ENCODE measurements at places on chromosomes 11 and 22.

- no peak for DNase-seq
Observed at GRCh38 chr11:63622323-63622722, 8.1 kb upstream of the PLAAT3 start.

- no peak for DNase-seq
Observed at GRCh38 chr11:122230385-122230755, 114.4 kb upstream of the BLID start.

DNA sequence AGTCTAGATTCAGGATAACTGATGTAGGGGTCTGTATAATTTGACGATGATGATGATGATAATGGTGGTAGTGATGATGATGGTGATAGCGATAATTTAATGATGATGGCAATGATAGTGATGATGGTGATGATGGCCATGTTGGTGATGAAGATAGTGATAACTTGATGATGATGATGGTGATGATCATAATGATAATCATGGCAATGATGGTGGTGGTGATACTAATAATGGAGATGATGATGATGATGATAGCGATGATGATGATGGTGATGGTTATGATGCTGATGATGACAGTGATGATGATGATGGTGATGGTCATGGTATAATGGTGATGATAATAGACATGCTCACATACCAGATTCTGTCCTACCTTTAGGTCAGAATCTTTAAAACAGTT, 66.2 kb upstream of the SEZ6L start:
- DNase-seq = no peak

DNA sequence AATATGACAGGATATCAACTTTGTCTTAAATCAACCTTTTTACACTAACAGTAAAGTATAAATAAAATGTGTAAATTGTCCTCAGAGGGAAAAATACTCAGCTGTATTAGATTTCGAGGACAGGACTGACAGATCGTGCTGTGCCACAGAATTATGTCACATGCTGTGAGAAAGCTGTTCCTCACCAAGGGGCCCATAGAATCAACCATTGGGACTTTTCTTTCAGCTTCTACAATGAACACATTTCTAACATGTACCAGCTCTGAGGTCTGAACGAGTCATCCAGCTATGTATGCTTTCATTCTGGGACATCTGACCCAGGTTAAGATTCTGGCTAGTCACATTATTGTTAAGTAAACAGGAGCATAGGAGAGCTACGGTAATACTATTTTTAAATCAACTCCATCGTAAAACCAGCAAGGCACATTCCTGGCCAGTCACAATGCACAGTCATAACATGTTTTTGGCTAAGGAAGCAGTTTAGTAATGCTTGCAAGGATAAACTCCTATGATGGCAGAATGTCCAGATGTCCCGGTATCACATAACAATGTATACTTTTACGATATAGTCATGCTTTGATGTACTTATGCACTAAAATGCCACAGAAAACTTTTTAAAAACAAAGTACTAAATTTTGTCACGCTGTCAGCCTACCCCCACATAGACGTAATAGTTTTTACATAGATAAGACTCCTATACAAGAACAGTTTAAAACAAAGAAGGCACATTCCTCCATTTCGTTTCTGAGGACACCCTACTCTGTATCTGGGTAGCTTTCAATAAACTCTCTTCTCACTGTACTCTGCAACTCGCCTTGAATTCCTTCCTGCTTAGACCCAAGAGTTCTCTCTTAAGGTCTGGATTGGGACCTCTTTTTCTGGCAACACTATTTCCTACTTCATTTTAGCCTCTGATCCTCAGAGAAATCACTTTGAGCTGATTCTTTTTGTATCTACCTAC, 27.4 kb downstream of the ZNF214 start:
- DNase-seq = no peak

GRCh38 chr11:109208121-109208520, 213.9 kb upstream of the C11orf87 start:
- DNase-seq = no peak

GRCh38 chr11:126488591-126489370, 133.3 kb downstream of the ST3GAL4 start:
- no peak for DNase-seq

DNA sequence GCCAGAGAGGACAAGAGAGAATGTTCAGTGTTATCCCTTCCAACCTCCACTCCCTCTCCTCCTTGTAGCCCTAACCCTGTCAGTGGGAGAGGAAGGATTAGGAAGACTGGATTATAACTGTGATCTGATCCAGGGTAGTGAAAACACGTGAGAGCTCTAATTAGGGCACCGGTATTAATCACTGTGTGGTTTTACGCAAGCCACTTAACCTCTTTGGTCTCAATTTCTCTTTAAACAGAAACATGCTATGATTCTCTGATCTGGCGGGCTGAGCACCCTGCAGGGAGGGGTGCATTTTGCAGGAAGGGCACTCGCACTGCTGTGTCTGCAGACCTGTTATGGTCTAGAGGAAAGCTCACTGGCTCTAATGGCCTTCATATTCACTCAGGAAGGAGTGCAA, 11.5 kb downstream of the RPL27A start:
- DNase-seq = no peak

DNA sequence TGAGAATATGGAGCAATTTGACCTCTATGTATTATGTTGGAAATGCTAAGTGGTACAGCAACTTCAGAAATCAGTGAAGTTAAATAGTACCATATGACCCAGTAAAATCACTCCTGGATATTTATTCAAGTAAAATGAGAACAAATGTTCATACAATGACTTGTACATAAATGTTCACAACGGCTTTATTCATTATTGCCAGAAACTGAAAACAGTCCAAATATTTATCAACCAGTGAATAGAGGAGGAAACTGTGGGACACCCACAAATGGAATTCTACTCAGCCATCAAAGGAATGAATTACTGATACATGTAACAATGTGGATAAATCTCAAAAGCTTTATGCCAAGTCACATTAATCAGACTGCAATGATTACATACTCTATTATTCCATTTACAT, 416.3 kb downstream of the AASDHPPT start:
- no peak for DNase-seq

- DNase-seq = no peak
Observed at GRCh38 chr22:25782831-25783230, 40.8 kb downstream of the MYO18B start.

- no peak for DNase-seq
Observed at GRCh38 chr11:32566517-32566916, 17.1 kb upstream of the EIF3M start.

GRCh38 chr11:117597071-117597470, 199.9 kb downstream of the DSCAML1 start:
- DNase-seq = no peak

- no peak for DNase-seq
Observed at GRCh38 chr11:48008951-48009270, 28.6 kb downstream of the PTPRJ start.

GRCh38 chr11:9748361-9748970, 84.6 kb downstream of the SWAP70 start:
- DNase-seq = no peak

DNA sequence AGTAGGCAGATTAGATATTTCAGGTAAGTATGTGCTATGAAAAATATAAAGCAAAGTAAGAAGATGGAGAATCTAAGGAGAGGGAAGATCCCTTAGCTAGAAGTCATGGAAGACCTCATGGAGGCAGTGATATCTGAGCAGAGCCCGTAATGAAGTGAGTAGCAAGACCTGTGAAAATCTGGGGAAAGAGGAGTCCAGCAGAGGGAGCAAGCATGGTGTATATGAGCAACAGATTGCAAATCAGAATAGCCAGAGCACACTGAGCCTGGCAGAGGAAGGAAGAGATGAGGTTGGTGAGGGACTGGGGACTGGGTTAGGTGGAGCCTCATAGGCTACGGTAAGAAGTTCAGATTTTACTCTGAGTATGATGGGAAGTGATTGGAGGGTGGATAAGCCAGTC, 9.4 kb downstream of the LHFPL7 start:
- no peak for DNase-seq

DNA sequence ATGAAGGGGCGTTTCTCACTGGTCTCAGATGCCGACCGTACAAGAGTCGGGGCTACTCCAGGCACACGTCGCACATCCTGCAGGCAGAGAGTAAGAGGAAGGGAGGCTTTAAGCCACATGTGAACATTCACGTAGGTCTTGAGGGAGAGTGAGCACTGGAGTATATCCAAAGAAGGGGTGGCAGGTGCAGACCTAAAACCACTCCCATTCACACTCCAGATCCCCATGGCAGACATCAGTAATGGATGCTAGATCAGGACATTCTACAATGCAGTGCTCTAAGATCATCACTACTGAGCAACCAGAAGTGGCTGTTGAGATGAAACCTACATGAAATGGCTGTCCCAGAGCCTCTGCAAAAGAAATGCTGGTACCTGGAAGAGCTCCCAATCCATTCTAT, 39.0 kb downstream of the WT1 start:
- DNase-seq = no peak

GRCh38 chr11:8683115-8683807, 669 bp downstream of the RPL27A start:
- no peak for DNase-seq

DNA sequence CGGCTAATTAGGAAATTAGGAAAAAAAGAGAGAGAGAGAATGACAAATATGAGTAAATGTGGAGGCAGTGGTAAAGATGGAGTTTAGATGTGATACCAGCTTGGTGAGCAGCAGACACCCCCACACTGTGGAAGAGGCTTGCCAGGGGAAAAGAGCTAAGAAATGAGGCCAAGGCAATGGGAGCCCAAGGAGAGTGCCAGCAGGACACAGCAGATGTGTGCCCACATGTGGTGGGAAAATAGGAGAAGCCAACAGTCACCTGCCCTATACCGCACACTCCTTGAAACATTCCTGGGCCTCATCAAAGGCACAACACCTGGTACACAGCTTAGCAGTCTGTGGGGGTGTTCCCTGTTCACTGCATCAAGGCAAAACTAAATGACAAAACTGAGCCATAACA, 104.9 kb downstream of the FAM76B start:
- no peak for DNase-seq

GRCh38 chr11:2122907-2123627, 16.1 kb downstream of the IGF2 start:
- DNase-seq = no peak

- DNase-seq = no peak
Observed at GRCh38 chr11:131895865-131896264, 525.5 kb downstream of the NTM start.

GRCh38 chr11:6351782-6352382, 31.6 kb upstream of the CAVIN3 start:
- no peak for DNase-seq

GRCh38 chr11:125412509-125412908, 83.6 kb downstream of the FEZ1 start:
- DNase-seq = no peak

GRCh38 chr11:61728940-61729219, 23.6 kb upstream of the MYRF start:
- no peak for DNase-seq

DNA sequence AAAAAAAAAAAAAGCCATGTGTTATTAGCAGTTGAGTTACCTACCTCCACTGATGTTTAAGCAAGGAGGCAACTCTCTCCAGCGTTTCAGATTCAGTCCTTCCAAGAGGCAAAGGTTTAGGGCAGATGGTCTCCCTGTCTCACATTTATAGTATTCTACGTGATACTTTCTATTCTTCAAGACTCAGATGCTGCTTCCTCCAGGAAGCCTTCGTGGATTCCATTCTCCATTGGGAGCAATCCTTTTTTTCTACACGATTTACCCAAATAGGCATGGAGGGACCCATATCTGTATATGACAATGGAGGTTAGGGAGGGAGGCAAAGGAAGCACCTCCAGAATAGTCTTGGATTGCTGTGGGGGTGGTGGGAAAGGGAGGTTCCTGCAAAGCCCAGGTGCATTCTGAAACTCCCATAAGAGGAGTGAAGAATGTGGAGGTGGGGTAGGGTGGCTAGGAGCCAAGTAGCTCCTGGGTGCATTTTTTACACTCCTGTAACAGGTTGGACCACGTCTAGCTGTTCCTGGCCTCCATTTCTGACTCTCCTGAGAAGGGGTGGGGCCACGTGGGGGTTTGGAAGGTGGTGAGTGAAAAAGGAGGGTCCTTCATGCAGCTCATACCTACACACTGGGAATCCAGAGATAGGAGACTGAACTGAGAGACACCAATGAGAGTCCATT, 16.2 kb downstream of the YPEL4 start:
- no peak for DNase-seq

GRCh38 chr11:1020211-1020905, 16.2 kb downstream of the MUC6 start:
- DNase-seq = no peak

- DNase-seq = no peak
Observed at GRCh38 chr11:83140691-83141455, 16.1 kb upstream of the PCF11 start.

DNA sequence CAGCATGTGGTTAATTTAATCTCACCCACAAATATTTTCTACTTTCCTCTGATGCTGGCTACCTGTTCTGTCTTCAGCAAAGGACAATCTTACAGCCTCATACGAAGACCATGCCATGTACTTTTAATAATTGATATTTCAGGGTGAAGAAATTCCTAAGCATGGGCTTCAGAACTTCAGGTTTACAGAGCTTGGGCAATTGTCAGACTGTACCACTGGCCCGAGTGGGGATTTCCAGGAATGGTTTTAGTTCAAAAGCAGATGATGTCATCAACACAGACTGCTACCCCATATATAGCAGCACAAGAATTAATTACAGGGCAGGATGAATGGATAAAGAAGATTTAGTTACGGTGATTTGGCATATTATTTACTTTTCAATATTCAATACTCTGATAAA, 171.8 kb downstream of the ETS1 start:
- no peak for DNase-seq

GRCh38 chr22:35957589-35957988, 71.0 kb downstream of the RBFOX2 start:
- no peak for DNase-seq

DNA sequence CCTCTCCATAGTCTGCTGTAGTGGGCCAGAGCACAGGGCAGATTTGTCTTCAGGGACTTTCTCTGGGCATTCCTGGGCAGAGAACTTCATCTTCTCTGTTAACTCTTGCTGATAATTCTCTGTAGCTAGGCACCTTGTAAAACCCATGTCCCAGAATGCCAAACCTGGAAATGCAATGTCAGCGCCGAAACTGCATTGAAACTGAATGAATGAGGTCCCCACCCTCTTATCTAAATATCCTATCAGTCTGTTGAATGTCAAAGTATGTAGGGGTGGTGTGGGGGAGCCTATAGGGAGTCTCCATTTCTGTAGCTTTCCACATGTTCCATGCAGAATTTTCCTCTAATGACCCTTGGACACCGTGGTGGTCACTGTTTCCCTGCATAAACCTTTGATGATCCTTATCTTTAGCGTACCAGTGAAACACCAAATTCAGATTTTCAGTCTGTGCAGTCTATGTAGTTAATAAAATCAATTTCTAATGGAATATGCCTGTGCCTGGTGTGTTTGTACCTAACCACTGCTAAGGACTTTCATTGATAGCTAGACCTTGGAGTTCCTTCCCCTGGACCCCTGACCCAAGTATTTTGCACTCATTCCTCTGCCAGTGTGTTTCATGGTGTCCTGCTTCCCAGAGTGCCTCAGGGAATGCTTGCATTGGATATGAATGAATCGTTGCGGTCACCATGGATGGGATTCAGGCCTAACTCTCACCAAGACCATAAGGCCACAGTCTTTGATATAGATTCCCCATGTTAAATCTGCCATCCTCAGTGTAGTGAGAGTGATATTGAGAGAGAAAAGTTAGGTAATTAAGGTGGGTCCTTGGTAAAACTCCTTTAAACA, 2.5 kb upstream of the CABIN1 start:
- no peak for DNase-seq
